ENCODE measurements at places on chromosomes 6 and 20. TPM values are rescaled to one million over a fixed set of nuclear protein-coding genes. Genes with fewer than 3 reads are reported as not detected.

Gene LSM14B
- total RNA-seq: 11.5 TPM

- H3K27ac ChIP-seq: no peak overlapping the region
- no peaks in the 10 kb centered on the region for H3K27me3 ChIP-seq
- H3K4me3 ChIP-seq: no peak overlapping the region
- no peaks in the 10 kb centered on the region for H3K36me3 ChIP-seq
- H3K4me1 ChIP-seq: no peaks in the 10 kb centered on the region
Measured at GRCh38 chr6:148608199-148608951, 138.5 kb upstream of the UST start.

DNA sequence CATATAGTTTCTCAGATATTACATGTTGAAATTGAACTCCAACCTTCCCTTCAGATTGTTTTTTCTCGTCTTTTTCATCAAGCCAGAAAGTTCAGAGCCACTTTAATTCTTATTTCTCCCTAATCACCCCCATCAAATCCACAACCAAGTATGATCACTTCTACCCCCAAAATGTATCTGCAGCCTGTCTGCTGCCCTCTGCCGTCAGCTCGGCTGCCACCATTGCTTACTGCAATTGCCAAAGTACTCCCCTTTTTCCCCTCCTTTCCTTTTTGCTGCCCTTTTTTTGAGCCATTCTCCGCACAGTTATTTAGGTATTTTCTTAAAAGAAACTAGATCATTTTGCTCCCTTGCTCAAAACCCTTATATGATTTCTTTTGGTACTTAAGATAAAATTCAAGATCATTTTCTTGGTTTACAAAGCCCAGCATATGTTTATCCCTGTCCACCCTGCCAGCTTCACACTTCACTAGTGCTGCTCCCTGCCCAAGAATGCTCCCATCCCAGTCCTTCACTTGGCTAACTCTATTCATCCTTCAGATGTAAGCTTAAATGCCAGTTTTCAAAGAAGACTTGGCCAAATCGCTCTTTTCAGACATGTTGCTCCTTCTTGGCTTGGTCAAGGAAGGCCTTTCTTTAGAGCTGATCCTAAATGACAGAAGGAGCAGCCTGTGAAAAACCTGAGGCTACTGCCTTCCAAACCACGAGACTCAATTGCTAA lies 63.7 kb downstream of the SH3BGRL2 start:
- H3K36me3 ChIP-seq: no peaks in the 10 kb centered on the region
- H3K4me1 ChIP-seq: peaks cover 9% of the 10 kb centered on the region
- H3K27me3 ChIP-seq: no peaks in the 10 kb centered on the region
- H3K27ac ChIP-seq: no peak overlapping the region
- DNase-seq: no peak

GRCh38 chr6:90093558-90094073 lies 199.3 kb downstream of the GJA10 start:
- no peak for DNase-seq
- no peaks in the 10 kb centered on the region for H3K27me3 ChIP-seq
- no peaks in the 10 kb centered on the region for H3K36me3 ChIP-seq
- H3K4me3 ChIP-seq: no peak overlapping the region
- no peak overlapping the region for H3K27ac ChIP-seq

Gene FAM217A
- not detected for total RNA-seq

DNA sequence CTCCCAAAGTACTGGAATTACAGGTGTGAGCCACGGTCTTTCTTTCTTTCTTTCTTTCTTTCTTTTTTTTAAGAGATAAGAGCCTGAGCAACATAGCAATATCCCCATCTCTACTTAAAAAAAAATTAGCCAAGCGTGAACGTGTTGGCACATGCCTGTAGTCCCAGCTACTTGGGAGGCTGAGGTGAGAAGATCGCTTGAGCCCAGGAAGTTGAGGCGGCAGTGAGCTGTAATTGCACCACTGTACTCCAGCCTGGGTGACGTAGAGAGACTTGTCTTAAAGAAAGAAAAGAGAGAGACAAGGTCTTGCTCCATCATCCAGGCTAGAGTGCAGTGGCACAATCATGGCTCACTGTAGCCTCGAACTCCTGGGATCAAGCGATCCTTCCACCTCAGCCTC lies 162.0 kb upstream of the MLN start:
- H3K36me3 ChIP-seq: no peaks in the 10 kb centered on the region
- H3K4me3 ChIP-seq: no peak overlapping the region
- DNase-seq: no peak
- no peaks in the 10 kb centered on the region for H3K27me3 ChIP-seq
- no peaks in the 10 kb centered on the region for H3K4me1 ChIP-seq
- H3K27ac ChIP-seq: no peak overlapping the region

GRCh38 chr6:82958551-82958950 lies 107.1 kb downstream of the UBE3D start:
- H3K27me3 ChIP-seq: no peaks in the 10 kb centered on the region
- peaks cover 2% of the 10 kb centered on the region for H3K36me3 ChIP-seq
- H3K4me3 ChIP-seq: no peak overlapping the region

GRCh38 chr6:11012976-11013720 lies 31.0 kb downstream of the ELOVL2 start:
- no peak overlapping the region for H3K4me3 ChIP-seq
- H3K4me1 ChIP-seq: peaks cover 8% of the 10 kb centered on the region
- DNase-seq: no peak
- H3K36me3 ChIP-seq: no peaks in the 10 kb centered on the region
- no peak overlapping the region for H3K27ac ChIP-seq

- no peak for DNase-seq
- no peak overlapping the region for H3K4me3 ChIP-seq
- no peaks in the 10 kb centered on the region for H3K36me3 ChIP-seq
- H3K27me3 ChIP-seq: no peaks in the 10 kb centered on the region
Measured at GRCh38 chr20:37253087-37253486, 8.5 kb downstream of the GHRH start.

Gene AVP
- total RNA-seq: not detected

Gene MEP1A
- not detected for total RNA-seq

Gene GFOD1
- total RNA-seq: 4.3 TPM

DNA sequence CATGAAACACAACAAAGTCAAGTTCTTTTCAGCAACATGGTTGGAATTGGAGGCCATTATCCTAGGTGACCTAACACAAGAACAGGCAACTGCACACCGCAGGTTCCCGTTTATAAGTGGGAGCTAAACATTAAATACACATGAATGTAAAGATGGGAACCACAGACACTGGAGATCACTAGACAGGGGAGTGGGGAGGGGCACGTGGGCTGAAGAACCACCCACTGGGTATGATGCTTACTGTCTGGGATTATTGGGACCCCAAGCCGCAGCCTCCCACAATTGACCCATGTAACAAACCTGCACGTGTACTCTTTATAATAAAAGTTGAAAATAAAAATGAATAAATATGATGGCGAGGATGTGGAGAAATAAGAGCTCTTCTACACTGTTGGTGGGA lies 8.6 kb upstream of the RAET1G start:
- H3K4me1 ChIP-seq: no peaks in the 10 kb centered on the region
- H3K27me3 ChIP-seq: no peaks in the 10 kb centered on the region
- H3K36me3 ChIP-seq: no peaks in the 10 kb centered on the region
- H3K27ac ChIP-seq: no peak overlapping the region
- no peak overlapping the region for H3K4me3 ChIP-seq

DNA sequence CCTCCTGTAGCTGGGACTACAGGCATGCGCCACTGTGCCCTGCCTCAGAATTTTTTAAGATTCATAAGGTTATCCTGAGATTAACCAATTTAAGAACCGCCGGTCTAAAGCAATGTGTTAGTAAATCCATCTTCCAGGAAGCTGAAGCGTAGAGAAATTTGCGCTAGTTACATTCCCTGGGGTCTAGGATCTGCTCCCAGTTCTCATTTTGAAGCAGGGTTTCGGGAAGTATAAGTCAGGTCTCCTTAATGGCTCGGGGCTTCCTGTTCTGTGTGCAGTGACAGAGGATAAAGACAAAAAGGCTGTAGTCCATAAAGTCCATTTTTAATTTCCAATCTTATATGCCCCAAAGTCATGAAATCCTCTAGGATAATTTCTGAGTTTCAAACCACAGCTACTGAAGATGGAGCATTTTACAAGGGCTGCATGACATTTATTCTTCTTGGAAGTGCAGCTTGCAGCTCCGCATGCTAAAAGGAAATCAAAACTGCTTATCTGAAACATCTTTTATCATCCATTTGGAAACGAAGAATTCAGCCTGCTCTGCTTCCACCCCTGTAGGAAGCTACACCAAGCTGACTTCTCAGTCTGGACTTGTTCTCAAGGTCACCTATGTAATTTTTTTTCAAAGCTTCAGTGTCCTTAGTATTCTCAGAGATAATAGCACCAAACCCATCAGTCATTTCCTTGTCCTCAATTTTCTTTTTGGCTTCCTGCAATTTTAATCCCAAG lies 326.1 kb downstream of the PRL start:
- no peaks in the 10 kb centered on the region for H3K27me3 ChIP-seq
- H3K27ac ChIP-seq: no peak overlapping the region
- H3K4me1 ChIP-seq: no peaks in the 10 kb centered on the region

Gene MACROD2
- 21.8 TPM for total RNA-seq
